ENCODE measurements at places on chromosomes 2 and 18.
A peak's percentile ranks its signal among the peaks of the same experiment; 100 is the strongest.

- H3K4me3 ChIP-seq: peak overlapping the region; percentile 65
- H3K4me1 ChIP-seq: peaks cover 6% of the 10 kb centered on the region
- H3K27me3 ChIP-seq: no peaks in the 10 kb centered on the region
- H3K36me3 ChIP-seq: no peaks in the 10 kb centered on the region
Observed at GRCh38 chr2:241218131-241219029, 29.9 kb downstream of the ANO7 start.

DNA sequence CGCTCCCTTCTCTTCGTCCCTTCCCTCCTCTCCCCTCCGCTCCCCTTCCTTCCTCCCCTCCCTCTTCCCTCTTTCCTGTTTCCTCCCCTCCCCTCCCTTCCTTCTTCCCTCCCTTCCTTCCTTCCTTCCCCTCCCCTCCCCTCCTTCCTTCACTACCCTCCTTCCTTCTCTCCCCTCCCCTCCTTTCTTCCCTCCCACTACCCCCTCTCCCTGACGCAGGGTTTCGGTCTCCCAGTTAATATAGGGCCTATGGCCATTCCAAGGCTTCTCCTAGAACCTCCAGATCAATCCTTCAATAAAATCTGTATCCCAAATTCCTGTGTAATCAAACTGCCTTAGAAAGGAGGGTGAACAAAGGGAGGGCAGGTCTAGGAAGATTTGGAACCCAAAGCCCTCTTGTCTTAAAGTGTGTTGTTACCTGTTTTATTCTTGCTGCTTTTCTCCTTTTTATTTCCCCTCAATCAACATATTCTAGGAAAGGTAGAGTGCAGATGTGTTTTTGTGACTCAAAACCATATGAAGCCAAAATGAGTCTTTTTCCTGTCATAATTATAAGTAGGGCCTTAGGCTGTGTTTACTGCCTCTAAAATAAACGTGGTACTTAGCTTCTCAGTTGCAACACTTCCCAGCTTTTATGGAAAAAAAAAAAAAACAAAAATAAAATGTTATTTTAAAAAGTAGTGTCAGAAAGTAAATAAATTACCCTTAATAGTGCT lies 53.7 kb downstream of the GPD2 start:
- H3K27ac ChIP-seq: no peak overlapping the region
- H3K36me3 ChIP-seq: no peaks in the 10 kb centered on the region
- no peak overlapping the region for H3K4me3 ChIP-seq

- H3K4me1 ChIP-seq: no peaks in the 10 kb centered on the region
- no peak for DNase-seq
- no peak overlapping the region for H3K4me3 ChIP-seq
Observed at GRCh38 chr2:240784629-240785423, 35.2 kb downstream of the KIF1A start.

DNA sequence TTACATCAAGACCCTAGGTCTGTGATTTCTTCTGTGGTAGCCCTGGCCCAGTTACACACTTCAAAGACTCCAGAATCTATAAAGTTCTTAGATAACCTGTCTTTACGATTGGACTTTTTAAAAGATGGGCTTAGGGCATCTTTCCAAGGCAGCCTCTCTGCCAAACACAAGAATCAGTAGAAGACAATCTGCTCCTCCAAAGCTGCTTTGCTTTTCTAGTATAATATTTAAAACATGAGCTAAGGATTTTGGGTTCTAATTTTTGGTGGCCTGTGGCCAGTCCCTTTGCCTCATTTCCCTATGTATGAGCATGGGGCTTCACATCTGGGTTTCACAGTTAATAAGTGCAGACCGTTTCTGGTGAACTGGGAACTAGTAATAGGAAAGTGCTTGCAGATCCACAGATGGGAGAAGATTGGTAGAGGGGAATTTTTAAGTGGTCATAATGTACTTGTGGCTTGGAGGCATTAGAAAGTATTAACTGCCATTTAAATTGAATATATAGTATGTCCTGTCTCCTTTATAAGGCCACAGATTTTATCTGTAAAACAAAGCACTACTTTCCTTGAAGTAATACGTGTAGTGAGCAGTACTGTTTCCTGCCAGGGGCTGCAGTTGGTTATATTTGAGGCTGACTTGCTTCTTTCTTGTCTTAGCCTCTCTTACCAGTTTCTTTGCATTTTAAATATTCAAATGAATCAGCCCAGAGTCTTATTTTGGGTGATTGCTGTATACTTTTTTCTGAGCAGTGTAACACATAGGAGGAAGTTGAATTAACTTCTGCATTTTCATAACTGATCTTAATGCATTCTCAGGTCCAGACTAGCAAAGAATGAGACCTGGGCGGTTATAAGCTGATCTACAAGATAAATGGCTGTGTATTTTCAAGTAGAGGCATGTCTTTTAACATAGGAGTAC lies 1.5 kb downstream of the ARPC2 start:
- no peaks in the 10 kb centered on the region for H3K27me3 ChIP-seq
- DNase-seq: peak; percentile 58
- peaks cover 28% of the 10 kb centered on the region for H3K4me1 ChIP-seq
- peak overlapping the region; percentile 83 for H3K4me3 ChIP-seq

- H3K4me3 ChIP-seq: no peak overlapping the region
- H3K27me3 ChIP-seq: no peaks in the 10 kb centered on the region
Observed at GRCh38 chr18:44067186-44067585, 613.5 kb upstream of the SETBP1 start.

DNA sequence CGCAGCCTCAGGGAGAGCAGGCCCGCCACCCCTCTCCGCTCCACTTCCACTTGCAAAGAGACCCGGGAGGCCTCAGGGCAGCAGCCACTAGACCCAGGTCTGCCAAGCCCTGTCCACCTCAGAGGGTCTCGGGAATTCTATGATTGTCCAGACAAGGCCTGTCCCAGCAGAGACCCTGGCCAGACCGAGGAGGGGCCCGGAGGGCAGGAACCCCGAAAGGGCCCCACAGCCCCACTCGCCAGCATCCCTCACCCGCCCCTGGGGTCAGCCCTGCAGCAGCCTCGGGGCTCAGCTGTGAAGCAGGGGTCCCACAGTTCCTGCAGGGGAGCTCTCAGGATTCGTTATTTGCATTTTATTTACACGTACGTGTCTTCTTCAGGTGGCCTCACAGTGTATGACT lies 269.5 kb downstream of the EIPR1 start:
- H3K4me1 ChIP-seq: no peaks in the 10 kb centered on the region
- no peak overlapping the region for H3K4me3 ChIP-seq
- H3K27me3 ChIP-seq: no peaks in the 10 kb centered on the region
- H3K36me3 ChIP-seq: no peaks in the 10 kb centered on the region

GRCh38 chr2:54077088-54077900 lies 38.1 kb upstream of the ACYP2 start:
- no peaks in the 10 kb centered on the region for H3K27me3 ChIP-seq
- no peak overlapping the region for H3K27ac ChIP-seq
- no peaks in the 10 kb centered on the region for H3K36me3 ChIP-seq
- no peaks in the 10 kb centered on the region for H3K4me1 ChIP-seq
- DNase-seq: no peak

DNA sequence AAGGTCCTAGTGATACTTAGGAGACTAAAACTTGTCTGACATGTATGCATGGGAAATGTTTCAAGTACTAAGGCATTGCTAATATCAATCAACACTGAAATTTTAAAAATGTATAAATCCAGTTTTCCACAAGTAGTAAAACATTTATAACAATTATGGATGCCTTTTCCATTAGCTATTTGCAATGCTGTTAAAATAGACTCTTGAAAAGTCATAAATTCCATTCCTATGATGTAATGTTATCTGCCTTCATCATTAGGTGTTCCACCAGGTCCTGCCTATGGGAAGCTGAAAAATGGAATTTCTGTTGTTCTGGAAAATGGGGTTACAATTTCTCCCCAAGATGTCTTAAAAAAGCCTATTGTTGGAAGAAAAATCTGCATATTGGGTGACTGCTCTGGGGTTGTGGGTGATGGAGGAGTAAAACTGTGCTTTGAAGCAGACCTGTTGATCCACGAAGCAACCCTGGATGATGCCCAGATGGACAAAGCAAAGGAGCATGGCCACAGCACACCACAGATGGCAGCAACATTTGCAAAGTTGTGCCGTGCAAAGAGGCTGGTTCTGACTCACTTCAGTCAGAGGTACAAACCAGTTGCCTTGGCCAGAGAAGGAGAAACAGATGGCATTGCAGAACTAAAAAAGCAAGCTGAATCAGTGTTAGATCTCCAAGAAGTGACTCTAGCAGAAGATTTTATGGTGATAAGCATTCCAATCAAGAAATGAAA lies 18.7 kb downstream of the ELAC1 start:
- peaks cover 2% of the 10 kb centered on the region for H3K36me3 ChIP-seq
- no peak overlapping the region for H3K27ac ChIP-seq
- no peaks in the 10 kb centered on the region for H3K27me3 ChIP-seq
- H3K4me1 ChIP-seq: peaks cover 3% of the 10 kb centered on the region

DNA sequence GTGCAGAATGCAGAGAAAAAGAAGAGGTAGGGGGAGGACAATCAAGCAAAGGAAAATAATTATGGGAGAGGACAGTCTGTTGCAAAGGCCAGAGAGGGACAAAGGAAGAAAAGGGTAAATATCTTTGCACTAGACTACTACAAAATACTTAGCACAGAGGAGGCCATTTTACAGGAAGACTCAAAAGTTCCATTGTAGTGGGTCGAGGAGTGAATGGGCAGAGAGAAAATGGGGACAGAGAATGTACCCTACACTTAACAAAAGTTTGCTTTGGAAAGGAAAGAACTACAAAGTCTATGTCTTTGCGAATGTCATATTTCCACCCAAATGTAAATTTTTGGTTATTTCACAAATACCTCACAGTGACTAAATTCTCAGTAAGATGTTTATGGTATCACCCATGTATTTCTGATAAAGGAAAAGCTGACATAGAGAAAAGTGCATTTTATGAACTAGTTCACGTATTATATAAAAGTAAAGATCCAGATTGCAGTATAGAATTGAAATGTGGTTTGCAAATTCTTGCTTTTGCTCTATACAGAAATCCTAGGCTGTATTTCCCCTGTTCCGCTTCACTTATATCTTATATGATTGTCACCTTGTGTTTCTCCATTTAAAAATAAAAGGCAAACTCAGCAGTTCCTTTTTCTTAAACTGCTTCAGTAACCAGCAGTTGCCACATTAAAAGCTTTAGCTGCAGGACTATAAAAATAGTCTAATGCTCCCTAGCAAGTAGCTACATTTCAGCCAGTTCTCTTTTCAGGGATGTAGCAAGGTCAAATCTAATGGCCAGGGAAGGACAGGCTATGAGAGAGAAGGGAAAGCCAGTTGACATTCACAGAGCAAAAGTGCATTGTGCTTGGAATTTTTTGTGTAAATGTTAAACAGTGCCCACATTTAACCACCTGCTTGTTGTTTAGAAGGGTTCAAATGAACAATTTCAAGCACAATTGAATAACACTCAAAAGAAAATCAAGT lies 79.7 kb upstream of the CYTIP start:
- H3K27ac ChIP-seq: no peak overlapping the region
- no peak for DNase-seq
- H3K36me3 ChIP-seq: no peaks in the 10 kb centered on the region
- H3K4me1 ChIP-seq: no peaks in the 10 kb centered on the region

- no peak overlapping the region for H3K27ac ChIP-seq
- H3K4me3 ChIP-seq: no peak overlapping the region
- H3K36me3 ChIP-seq: no peaks in the 10 kb centered on the region
- no peaks in the 10 kb centered on the region for H3K4me1 ChIP-seq
- H3K27me3 ChIP-seq: no peaks in the 10 kb centered on the region
- no peak for DNase-seq
Observed at GRCh38 chr18:33656889-33657448, 79.0 kb downstream of the ASXL3 start.

DNA sequence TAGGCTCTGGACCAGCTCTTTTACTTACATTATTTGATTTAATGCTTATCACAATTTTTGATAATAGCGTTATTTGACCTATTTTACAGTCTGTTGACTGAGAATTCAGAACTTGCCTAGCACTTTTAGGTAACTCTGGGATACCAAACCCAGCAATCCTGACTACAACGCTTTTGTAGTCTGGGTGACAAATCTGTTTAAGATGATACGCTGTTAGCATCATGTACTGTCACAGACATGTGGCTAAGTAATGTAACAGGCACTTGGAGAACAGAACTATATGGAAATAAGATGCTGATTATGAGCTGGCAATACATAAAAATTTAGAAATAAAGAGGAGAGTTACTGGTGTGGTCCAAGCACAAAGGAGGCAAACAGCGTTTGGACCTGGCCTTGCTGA lies 130.6 kb downstream of the RBMS1 start:
- no peak overlapping the region for H3K4me3 ChIP-seq
- no peaks in the 10 kb centered on the region for H3K27me3 ChIP-seq
- no peak overlapping the region for H3K27ac ChIP-seq
- DNase-seq: no peak
- peaks cover 17% of the 10 kb centered on the region for H3K4me1 ChIP-seq

- H3K27me3 ChIP-seq: peaks cover 66% of the 10 kb centered on the region
- no peaks in the 10 kb centered on the region for H3K4me1 ChIP-seq
- peak; percentile 57 for DNase-seq
- H3K27ac ChIP-seq: no peak within 1 kb of the TSS
Observed at GRCh38 chr18:21242141-21242779, at the start of gene GREB1L. Gene GREB1L, plus strand, starts transcription at chr18:21242232. Its CDS starts 141,287 bp downstream, at chr18:21383519.

GRCh38 chr2:46364797-46365457 lies 67.7 kb downstream of the EPAS1 start:
- peak overlapping the region; percentile 98 for H3K27ac ChIP-seq
- no peaks in the 10 kb centered on the region for H3K27me3 ChIP-seq
- peak; percentile 80 for DNase-seq
- H3K36me3 ChIP-seq: peaks cover 49% of the 10 kb centered on the region
- no peak overlapping the region for H3K4me3 ChIP-seq

DNA sequence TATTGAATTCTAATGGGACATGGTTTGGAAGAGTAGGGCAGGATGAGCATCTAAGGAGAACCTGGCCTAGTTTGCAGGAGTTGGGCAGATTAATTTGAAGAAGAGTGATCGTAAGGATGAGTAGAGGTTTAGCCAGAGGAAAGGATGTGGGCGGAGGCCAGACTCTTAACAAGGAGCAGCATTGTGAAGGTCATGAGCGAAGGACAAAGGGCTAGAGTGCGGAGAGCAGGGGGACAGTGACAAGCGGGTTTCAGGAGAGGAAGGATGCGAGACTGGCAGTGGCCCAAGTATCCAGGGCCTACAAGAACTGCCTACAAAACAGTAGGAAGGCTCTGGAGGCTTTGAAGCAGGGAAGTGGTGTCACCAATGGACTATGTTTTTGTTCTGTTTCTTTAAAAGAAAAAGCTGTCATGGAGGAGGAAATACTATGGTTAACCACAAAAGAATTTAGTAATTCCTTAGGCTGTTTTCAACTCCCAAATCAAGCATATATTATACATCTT lies 20.1 kb downstream of the SLC66A3 start:
- no peak for DNase-seq
- H3K27me3 ChIP-seq: no peaks in the 10 kb centered on the region
- peaks cover 12% of the 10 kb centered on the region for H3K4me1 ChIP-seq
- H3K36me3 ChIP-seq: peaks cover 29% of the 10 kb centered on the region

DNA sequence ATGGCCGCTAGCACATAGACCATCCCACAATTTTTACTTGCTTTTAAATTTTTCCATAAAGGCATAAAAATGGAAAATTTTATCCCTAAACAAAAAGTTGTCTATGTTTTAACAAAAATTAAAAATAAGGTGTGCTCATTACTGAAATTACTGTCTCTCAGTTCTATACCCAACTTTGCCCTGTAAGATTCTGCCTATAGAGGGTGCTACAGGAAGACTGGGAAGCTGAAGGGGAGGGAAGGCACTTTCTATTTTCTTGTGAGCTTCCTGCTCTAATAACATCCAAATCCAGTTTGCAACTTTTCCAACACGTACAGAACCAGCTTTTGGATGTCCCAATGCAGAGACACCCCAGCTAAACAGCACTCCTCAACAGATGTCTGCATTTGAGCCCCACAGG lies 666.9 kb downstream of the PLCL1 start:
- DNase-seq: no peak
- no peaks in the 10 kb centered on the region for H3K27me3 ChIP-seq
- H3K4me3 ChIP-seq: no peak overlapping the region
- H3K36me3 ChIP-seq: no peaks in the 10 kb centered on the region
- no peaks in the 10 kb centered on the region for H3K4me1 ChIP-seq
